ENCODE measurements at places on chromosomes 6 and 20. TPM values are rescaled to one million over a fixed set of nuclear protein-coding genes. Genes with fewer than 3 reads are reported as not detected.

TAAR5 gene
- total RNA-seq = not detected

GRCh38 chr20:47280668-47281067, 75.8 kb downstream of the ZMYND8 start:
- H3K36me3 ChIP-seq = no peaks in the 10 kb centered on the region
- no peak for DNase-seq
- H3K27me3 ChIP-seq = no peaks in the 10 kb centered on the region
- H3K4me3 ChIP-seq = no peak overlapping the region
- no peak overlapping the region for H3K27ac ChIP-seq

GRCh38 chr20:10687895-10688294, 14.1 kb upstream of the JAG1 start:
- H3K4me1 ChIP-seq = no peaks in the 10 kb centered on the region
- H3K36me3 ChIP-seq = no peaks in the 10 kb centered on the region
- no peak overlapping the region for H3K27ac ChIP-seq
- no peak overlapping the region for H3K4me3 ChIP-seq
- DNase-seq = no peak

C20orf141 gene
- not detected for total RNA-seq

VTA1 gene
- 40.2 TPM for total RNA-seq

DNA sequence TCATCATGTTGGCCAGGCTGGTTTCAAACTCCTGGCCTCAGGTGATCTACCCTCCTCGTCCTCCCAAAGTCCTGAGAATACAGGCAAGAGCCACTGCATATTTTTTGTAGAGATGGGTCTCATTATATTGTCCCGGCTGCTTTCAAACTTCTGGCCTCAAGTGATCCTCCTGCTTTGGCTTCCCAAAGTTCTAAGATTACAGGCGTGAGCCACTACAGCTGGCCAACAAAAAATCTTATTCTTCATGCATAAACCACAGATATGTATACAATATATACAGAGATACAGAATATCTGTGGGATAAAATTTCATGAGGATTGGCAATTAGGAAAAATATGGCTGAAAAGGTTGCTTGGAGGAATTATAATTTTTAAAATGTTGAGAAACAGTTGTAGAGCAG, 49.9 kb downstream of the SLC35A1 start:
- DNase-seq = no peak
- H3K36me3 ChIP-seq = no peaks in the 10 kb centered on the region
- no peaks in the 10 kb centered on the region for H3K27me3 ChIP-seq
- H3K27ac ChIP-seq = no peak overlapping the region

DNA sequence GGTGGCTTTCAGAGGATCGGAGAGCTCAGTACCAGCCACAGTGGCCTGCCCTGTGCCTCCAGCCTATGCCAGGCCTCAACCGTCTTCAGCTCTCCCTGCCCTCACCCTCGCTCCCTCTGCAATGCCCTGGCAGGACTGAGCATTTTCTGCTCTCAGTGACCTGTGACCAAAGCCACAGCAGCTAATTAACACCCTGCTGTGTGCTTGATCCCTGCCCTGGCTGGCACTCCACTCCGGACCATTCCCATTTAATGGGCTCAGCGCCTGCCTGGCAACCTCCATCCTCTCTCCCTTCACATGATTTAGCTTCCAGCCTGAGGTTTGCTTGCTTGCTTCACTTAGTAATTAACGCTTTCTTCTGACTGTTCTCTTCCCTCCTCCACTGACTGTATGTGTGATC, 287.5 kb downstream of the LRFN2 start:
- no peak overlapping the region for H3K4me3 ChIP-seq
- H3K27me3 ChIP-seq = no peaks in the 10 kb centered on the region
- DNase-seq = no peak
- no peaks in the 10 kb centered on the region for H3K4me1 ChIP-seq

- no peaks in the 10 kb centered on the region for H3K36me3 ChIP-seq
- H3K27me3 ChIP-seq = no peaks in the 10 kb centered on the region
- H3K27ac ChIP-seq = no peak overlapping the region
Measured at GRCh38 chr6:81608776-81609175, 143.7 kb downstream of the TENT5A start.

GRCh38 chr6:136090929-136091328, 159.2 kb downstream of the MTFR2 start:
- H3K4me3 ChIP-seq = no peak overlapping the region
- DNase-seq = no peak
- H3K4me1 ChIP-seq = no peaks in the 10 kb centered on the region
- H3K27me3 ChIP-seq = no peaks in the 10 kb centered on the region
- H3K27ac ChIP-seq = no peak overlapping the region

- H3K4me1 ChIP-seq = peaks cover 5% of the 10 kb centered on the region
- no peaks in the 10 kb centered on the region for H3K36me3 ChIP-seq
- H3K4me3 ChIP-seq = no peak overlapping the region
Measured at GRCh38 chr6:131367206-131367873, 205.7 kb upstream of the ARG1 start.

GRCh38 chr20:59696476-59696875, 92.1 kb downstream of the PHACTR3 start:
- no peaks in the 10 kb centered on the region for H3K27me3 ChIP-seq
- no peaks in the 10 kb centered on the region for H3K36me3 ChIP-seq
- no peak for DNase-seq
- H3K4me3 ChIP-seq = no peak overlapping the region
- H3K27ac ChIP-seq = no peak overlapping the region
- H3K4me1 ChIP-seq = no peaks in the 10 kb centered on the region

GRCh38 chr6:17156966-17157365, 55.1 kb downstream of the STMND1 start:
- no peaks in the 10 kb centered on the region for H3K4me1 ChIP-seq
- H3K4me3 ChIP-seq = no peak overlapping the region
- no peaks in the 10 kb centered on the region for H3K27me3 ChIP-seq
- no peak for DNase-seq
- H3K27ac ChIP-seq = no peak overlapping the region
- H3K36me3 ChIP-seq = no peaks in the 10 kb centered on the region

GRCh38 chr6:112007254-112007653, 46.6 kb upstream of the CCN6 start:
- no peaks in the 10 kb centered on the region for H3K36me3 ChIP-seq
- H3K4me3 ChIP-seq = no peak overlapping the region
- no peak for DNase-seq
- H3K4me1 ChIP-seq = no peaks in the 10 kb centered on the region
- no peak overlapping the region for H3K27ac ChIP-seq

DNA sequence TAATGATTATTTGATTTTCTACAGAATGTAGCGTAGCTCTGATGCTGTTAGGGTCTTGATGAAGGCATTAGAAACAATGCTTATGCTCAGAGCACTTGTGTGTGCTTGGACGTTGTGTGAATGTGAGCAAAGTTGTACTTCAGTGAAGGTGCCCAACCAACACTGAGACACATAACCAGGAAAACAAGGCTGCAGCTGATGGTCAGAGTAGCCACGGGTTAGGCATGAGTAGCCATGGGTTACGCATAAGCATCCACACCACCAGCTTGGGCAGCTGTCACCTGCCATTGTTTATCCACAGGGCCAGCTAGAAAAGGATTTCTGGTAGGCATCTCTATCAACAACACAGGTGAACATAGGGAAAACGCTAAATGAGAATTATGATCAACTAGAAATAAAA, 326.6 kb downstream of the NRN1 start:
- no peaks in the 10 kb centered on the region for H3K27me3 ChIP-seq
- no peak overlapping the region for H3K27ac ChIP-seq
- no peaks in the 10 kb centered on the region for H3K4me1 ChIP-seq
- H3K4me3 ChIP-seq = no peak overlapping the region
- DNase-seq = no peak

- DNase-seq = no peak
- no peaks in the 10 kb centered on the region for H3K36me3 ChIP-seq
- peak overlapping the region; percentile 92 for H3K4me3 ChIP-seq
- H3K27ac ChIP-seq = peak overlapping the region; percentile 92
- H3K4me1 ChIP-seq = no peaks in the 10 kb centered on the region
- no peaks in the 10 kb centered on the region for H3K27me3 ChIP-seq
Measured at GRCh38 chr6:132812255-132812732, 2.1 kb upstream of the RPS12 start.

DNA sequence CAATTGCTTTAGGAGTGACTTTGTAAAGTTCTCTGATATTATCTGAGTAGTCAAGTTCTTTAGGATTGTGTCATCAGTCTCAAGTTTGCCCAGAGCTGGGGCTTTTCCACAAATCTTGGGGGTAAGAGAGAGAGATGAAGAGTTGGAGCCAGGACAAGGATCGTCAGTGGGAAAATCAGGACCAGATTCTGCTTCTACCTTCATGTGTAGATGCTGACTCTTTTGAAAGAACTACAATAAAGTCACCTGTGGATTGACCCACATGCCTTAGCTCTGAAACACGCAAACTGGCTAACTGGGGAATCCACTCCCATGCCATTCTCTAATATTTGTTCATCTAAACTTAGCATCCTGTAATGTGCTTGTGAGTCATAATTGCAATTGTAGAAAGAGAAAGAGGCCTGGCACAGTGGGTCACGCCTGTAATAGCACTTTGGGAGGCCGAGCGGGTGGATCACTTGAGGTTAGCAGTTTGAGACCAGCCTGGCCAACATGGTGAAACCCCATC, 15.6 kb upstream of the BICRAL start:
- no peaks in the 10 kb centered on the region for H3K27me3 ChIP-seq
- H3K27ac ChIP-seq = no peak overlapping the region

DNA sequence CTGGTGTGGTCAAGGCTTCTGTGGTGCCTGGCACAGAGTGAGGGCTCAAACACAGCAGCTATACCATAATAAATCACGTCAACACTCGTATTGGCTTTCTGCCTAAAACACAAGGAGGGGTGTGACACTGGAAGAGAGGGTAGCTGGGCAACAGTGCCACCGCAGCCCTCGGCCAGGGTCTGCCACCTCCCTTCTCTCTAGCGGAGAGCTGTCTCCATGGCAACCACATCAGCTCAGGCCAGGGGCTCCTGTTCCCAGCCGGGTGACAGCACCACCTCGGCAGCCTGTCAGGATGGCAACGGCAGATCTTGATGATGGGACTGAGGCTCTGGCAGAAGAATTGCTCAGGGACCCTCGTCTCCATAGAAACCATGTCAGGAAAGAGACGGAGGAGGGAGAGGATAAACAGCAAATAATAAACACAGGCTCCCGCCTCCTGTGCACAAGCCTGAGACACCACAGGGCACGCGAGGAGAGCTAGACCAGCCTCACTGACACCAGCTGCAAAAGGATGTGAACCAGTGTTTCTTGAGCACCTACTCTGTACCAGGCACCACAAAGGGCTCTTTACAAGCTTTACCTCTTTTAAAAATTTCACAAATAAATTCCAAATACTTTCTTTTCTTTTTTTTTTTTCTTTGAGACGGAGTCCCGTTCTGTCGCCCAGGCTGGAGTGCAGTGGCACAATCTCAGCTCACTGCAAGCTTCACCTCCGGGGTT, 50.4 kb upstream of the TLDC2 start:
- H3K36me3 ChIP-seq = peaks cover 6% of the 10 kb centered on the region
- no peak for DNase-seq
- H3K27me3 ChIP-seq = no peaks in the 10 kb centered on the region
- H3K4me3 ChIP-seq = no peak overlapping the region
- no peak overlapping the region for H3K27ac ChIP-seq

GATA5 gene
- total RNA-seq = 0.73 TPM

FAM83B gene
- 8.8 TPM for total RNA-seq

GRCh38 chr6:56756219-56756789, 113.6 kb upstream of the DST start:
- no peaks in the 10 kb centered on the region for H3K36me3 ChIP-seq
- H3K4me3 ChIP-seq = no peak overlapping the region
- H3K27me3 ChIP-seq = no peaks in the 10 kb centered on the region
- no peaks in the 10 kb centered on the region for H3K4me1 ChIP-seq
- DNase-seq = no peak
- no peak overlapping the region for H3K27ac ChIP-seq

DNA sequence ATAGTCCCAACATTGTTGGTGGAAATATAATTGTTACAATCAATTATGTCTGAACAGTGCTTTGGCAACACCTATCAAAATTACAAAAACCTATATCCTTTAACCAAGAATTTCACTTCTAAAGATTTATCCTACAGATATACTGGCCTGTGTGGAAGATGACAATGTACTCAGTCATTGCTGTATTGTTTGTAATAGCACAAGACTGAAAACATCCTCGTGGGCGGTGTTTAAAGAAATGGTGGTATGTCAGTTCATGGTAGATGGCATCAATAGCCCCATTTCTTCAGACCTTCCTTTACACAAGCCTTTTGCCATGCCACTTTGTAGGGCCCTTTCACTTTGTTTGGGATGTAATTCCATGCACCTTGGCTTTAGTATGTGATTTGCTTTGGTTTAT, 9.8 kb upstream of the TPBG start:
- no peaks in the 10 kb centered on the region for H3K4me1 ChIP-seq
- no peaks in the 10 kb centered on the region for H3K36me3 ChIP-seq
- no peaks in the 10 kb centered on the region for H3K27me3 ChIP-seq
- H3K27ac ChIP-seq = no peak overlapping the region
- H3K4me3 ChIP-seq = no peak overlapping the region

DNA sequence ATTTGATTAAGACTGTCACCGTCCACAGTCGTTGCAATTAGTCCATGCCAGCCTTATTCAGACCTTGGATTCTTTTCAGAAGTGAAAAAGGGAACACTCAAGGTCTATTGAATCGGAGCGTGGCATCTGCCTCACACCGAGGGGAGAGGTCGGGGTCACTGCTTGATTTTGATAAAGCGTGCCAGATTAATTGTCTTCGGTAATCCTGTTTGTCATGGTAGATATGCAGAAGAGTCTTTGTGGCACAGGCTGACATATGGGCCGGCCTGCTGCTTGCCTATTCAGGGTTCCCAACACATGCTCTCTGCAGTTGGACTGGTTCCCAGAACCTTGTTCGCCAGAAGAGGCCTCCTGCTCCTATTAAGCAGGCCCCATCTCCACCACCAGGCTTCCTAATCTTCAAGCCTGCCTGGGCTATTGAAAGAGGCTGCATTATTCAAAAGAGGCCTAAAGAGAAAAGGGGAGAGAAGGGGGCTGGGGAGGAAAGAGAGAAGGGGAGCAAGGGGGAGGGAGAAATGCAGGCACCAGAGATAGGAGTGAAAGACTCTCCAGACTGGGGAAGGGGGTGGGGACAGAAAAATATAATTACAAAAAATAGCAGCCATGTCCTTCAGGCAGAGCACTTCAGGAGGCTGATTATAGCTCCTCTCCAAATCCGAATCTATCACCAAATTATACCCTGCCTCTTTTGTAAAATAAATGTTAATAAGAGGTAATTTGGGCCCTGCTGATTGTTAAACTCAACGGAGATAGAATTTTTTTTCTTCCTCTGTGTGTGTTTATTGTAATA, 611.3 kb downstream of the HDGFL1 start:
- H3K27me3 ChIP-seq = no peaks in the 10 kb centered on the region
- H3K4me3 ChIP-seq = no peak overlapping the region
- no peaks in the 10 kb centered on the region for H3K4me1 ChIP-seq
- no peak overlapping the region for H3K27ac ChIP-seq
- H3K36me3 ChIP-seq = no peaks in the 10 kb centered on the region
- DNase-seq = no peak

GRCh38 chr6:5395719-5396118, 134.4 kb downstream of the FARS2 start:
- H3K27ac ChIP-seq = no peak overlapping the region
- no peaks in the 10 kb centered on the region for H3K27me3 ChIP-seq
- no peaks in the 10 kb centered on the region for H3K4me1 ChIP-seq

Data from breast epithelium (tissue), 4 donors.